ENCODE measurements at places on chromosomes 5 and 9. TPM values are rescaled to one million over a fixed set of nuclear protein-coding genes. Genes with fewer than 3 reads are reported as not detected.

GRCh38 chr9:87875831-87876545, 6.7 kb upstream of the SPATA31E1 start:
- no peak for DNase-seq

DNA sequence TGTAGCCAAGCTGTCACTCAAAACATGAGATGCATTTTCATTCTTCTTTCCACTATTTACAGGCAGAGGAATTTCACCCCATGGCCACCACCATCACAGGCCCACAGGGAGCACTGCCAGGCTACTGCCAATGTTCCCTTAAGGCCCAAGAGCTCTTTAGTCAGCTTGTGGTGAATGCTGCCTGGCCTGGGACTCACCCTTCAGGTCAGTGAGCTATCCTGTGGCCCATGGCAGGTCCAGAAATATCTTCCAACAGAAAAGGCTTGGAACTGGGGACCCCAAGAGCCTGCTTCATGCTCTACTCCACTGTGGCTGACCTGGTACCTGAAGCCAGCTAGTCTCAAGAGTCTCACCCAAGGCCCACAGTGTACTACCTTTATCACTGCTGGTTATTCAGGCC, 1518.7 kb upstream of the CDH9 start:
- no peak for DNase-seq

DNA sequence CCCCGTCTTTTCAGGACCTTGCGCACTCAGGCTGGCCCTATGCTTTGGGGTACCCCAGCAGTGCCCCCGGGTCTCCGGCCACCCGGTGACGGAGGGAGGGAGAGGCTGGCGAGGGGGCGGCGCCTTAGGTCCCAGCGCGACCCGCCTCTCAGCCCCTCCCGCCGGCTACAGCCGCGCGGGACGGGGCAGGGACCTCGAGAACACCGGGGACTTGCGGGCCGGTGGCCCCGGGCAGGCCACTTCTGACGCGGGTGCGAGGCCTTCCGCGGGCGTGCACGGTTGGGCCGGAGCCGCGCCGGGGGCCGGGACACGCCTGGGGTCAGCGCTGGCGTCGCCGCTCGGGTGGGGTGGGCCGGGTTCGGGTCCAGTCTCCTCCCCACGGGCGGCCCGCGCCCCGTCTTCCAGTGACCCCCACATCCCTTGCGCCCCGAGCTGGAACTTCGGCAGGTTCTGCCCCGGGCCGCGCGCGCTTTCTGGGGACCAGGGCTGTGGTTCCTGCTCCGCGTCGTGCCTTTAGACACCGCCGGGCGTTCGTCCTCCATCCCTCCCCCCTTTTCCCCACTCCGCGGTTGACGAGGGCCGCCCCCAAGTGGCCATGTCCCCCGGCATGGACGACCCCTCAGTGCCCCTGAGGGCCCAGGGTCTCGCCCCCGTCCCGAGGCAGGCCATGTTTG, 3.8 kb upstream of the SQSTM1 start:
- DNase-seq = no peak

- DNase-seq = no peak
Measured at GRCh38 chr9:7988644-7989280, 189.2 kb upstream of the DMAC1 start.

The PAPPA gene
- 12.4 TPM for total RNA-seq

The KIF20A gene
- total RNA-seq = 106 TPM

GRCh38 chr5:94908889-94909480, 290.5 kb downstream of the SLF1 start:
- peak; percentile 37 for DNase-seq

GRCh38 chr5:77777281-77777892, 1.2 kb upstream of the TBCA start:
- DNase-seq = peak; percentile 49

The PHAX gene
- 46.4 TPM for total RNA-seq

The GDA gene
- total RNA-seq = not detected

The OSMR gene
- 38.9 TPM for total RNA-seq

The UNC13B gene
- 14.3 TPM for total RNA-seq

- no peak for DNase-seq
Measured at GRCh38 chr9:119938871-119939270, 569.6 kb upstream of the BRINP1 start.

GRCh38 chr9:125646217-125646616, 60.8 kb downstream of the MAPKAP1 start:
- no peak for DNase-seq

The GTF3C4 gene
- total RNA-seq = 18.1 TPM

- DNase-seq = peak; percentile 54
Measured at GRCh38 chr9:109969011-109969410, 189.0 kb downstream of the PALM2AKAP2 start.

- no peak for DNase-seq
Measured at GRCh38 chr5:68032216-68032762, 183.3 kb upstream of the PIK3R1 start.

- DNase-seq = no peak
Measured at GRCh38 chr9:73176450-73176875, 24.8 kb downstream of the ANXA1 start.

DNA sequence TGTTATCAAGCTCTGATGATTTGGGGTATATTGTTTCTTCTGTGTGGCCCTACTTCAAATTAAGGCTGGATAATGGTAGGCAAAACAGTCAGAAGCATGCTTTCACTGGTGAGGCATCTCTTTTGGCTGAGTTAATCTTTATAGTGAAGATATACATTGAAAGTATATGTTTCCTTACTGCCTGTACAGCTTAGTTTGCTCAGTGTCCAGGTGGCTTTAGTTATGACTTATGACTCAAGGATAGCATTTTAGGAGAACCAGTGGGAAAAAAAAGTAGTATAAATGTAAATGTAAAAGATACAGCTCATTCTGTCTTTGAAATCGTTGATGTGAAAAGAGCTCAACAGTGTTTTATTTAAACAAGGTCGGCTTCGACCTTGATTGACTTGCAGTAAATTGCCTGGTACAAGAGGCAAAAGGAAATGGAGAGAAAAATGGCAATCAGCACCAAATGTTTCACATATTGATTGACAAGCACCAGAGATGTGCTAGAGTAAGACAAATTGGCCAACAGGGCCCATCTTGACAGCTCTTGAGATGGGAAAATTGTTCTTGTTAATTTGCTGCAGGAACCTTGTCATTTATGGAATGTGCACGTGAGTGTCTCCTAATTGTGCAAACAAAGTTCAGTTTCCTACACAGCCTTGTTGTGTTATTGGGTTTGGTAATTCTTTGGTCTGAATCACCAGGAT, 447.4 kb upstream of the WWC1 start:
- DNase-seq = no peak

DNA sequence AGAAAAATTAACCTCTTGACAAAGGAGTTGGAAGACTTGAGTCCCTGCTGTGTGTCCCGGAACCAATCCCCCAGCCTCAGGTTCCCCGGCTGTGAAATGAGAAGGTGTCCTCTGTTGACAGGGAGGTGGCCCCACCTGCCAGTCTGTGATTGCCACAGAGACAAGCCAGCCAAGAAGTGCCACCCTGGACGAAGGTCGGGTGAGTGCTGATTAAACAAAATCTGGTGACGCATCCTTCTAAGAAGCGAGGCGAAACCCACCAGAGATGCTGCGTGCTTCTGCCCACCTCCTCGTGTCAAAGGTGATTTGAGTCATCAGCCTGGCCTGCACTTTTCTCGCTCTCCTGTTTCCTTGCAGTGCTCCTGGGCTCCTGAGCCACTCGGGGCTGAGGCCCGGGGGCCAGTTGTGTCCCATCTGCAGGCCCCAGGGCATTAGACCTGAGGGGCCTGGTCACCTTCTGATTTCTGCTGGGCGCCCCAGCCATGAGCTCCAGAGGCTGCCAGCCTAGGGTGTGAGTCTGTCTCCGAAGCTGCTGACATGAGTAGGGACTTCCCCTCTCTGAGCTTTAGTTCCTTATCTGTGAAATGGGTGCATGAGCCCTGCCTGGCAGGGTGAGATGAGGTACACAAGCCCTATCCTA, 28.7 kb downstream of the NEK6 start:
- DNase-seq = peak; percentile 98

- peak; percentile 15 for DNase-seq
Measured at GRCh38 chr9:116030517-116030916, 123.1 kb upstream of the PAPPA start.

The SLC9A3 gene
- total RNA-seq = 0.72 TPM

The SH3TC2 gene
- 7.9 TPM for total RNA-seq

DNA sequence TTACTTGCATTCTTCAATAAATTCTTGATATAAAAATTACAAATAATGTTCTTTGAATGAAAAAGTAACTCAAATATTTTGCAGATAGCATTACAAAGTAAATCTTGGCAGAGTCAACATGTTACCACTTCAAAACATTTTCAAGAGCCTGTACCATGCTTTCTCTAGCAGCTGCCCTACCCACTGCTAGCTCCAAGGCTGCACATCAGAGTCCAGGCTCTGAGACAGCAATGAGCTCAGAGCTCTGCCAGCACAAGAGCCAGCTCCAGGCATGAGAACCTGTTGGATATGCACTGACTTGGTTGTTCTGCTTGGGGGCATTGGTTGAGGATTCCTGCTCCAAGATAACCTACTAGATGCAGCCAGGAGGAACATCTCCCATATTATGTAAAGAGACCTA, 211.3 kb upstream of the HAPLN1 start:
- DNase-seq = no peak

DNA sequence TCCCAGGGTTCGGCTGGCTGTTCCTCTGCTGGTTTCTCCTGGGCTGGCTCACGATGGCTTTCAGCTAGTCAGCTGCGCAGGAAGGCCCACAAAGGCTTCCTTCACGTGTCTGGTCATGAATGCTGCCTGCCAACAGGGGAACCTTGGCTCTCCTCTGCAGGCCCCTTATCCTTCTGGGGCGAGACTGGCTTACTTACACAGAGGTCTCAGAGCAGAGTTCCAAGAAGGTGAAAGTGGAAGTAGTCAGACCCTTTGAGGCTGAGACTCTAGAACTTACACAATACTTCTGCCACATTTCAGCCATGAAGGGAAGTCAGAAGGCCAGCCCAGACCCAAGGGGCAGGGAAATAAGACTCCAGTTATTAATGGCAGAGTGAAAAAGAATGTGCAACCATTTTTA, 99.5 kb downstream of the LHFPL2 start:
- no peak for DNase-seq

The CD14 gene
- 0.18 TPM for total RNA-seq

DNA sequence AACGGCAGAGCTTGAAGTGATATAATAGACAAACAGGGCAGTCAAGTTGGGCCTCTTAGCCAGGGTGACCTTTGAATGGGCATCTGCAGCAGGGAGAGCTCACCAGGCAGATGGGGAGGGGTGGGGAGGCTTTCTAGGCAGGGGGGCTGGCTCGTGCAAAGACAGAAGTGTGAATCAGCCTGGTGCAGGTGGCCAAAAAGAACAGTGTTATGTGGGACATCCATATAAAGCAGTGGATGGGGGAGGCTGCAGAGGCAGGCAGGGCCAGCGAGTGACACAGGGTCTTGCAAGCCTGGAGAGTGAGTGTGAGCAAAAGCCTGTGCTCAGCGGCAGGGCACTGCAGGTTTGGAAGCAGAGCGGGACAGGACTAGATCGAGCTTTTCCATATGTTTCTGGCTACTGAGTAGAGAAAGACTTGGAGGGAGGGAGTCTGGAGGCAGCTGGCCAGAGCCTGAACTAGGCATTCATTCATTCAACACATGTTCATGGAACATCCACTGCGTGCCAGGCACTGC, 14.2 kb upstream of the TTLL11 start:
- peak; percentile 22 for DNase-seq

The GRPEL2 gene
- 30.3 TPM for total RNA-seq

DNA sequence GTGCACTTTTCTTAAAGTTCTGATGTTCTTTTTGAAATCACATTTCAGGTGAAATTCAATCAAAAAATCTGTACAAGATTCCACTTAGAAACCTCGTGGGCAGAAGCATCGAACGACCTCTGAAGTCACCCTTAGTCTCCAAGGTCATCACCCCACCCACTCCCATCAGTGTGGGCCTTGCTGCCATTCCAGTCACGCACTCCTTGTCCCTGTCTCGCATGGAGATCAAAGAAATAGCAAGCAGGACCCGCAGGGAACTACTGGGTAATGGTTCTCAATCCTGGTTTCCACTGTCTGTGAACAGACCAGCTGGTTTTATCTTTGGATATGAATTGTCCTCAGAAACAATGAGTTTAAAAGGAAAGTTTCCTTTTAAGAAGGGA, 8.1 kb upstream of the SLC2A8 start:
- no peak for DNase-seq

GRCh38 chr5:74196233-74196632, 444.3 kb downstream of the ENC1 start:
- DNase-seq = no peak

The KCNV2 gene
- not detected for total RNA-seq

- DNase-seq = no peak
Measured at GRCh38 chr5:116864157-116864837, 289.7 kb upstream of the SEMA6A start.

DNA sequence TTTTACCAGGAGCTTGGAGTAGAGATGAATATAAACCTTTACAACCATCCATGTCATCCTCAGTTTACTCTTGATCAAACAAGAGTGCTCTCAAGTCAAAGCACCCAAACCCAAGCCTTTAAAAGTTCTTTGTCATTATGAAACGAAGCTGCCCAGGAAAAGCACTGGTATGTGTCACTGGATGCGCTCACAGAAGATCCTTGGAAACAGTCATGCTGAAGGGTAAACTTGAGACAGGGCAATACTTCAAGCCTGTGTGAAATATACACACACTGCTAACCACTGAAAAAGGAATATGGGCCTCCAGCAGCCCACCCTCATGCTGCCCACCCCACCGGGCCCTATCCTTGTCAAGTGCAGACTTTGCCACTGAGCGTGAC, 84.5 kb downstream of the PRRT1B start:
- DNase-seq = no peak

GRCh38 chr9:21883642-21884041, 81.2 kb downstream of the MTAP start:
- DNase-seq = no peak

- peak; percentile 40 for DNase-seq
Measured at GRCh38 chr5:157549954-157550549, 25.5 kb downstream of the ADAM19 start.

The SAXO1 gene
- under 0.01 TPM for total RNA-seq

The BAAT gene
- total RNA-seq = not detected

GRCh38 chr9:89999176-89999533, 394.3 kb downstream of the GADD45G start:
- no peak for DNase-seq

The NIPSNAP3A gene
- 40.0 TPM for total RNA-seq

- DNase-seq = peak; percentile 90
Measured at GRCh38 chr5:122099060-122099790, 21.2 kb upstream of the LOX start.

- no peak for DNase-seq
Measured at GRCh38 chr9:10080012-10080411, 532.8 kb downstream of the PTPRD start.

DNA sequence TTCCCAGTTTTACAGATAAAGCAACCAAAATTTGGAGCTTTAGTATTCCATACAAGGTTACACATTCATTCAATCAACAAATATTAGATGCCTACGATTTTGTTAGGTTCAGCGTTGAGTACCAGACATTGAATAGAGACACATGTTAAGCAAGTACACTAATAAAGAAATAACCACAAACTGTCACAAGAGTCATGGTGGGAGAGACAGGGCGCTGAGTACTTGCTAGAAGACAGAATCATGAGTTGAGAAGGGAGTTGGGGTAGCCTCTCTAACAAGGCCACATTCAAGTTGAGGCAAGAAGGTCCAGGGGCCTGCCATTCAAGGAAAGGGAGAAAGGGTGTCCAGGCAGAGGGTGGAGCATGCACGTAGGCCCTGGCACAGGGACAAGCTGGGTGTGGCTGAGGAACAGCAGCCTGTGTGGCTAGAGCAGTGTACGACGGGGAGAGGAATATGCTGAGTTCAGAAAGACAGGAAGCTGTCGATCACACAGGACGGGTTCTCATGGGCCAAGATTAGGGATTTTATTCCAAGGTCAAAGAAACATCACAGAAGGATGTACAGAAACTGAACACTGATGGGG, 17.0 kb downstream of the CDK5RAP2 start:
- no peak for DNase-seq

GRCh38 chr5:134533115-134533815, 7.8 kb downstream of the JADE2 start:
- DNase-seq = no peak

The LECT2 gene
- total RNA-seq = not detected

The SOX30 gene
- not detected for total RNA-seq
